ENCODE measurements at places on chromosomes 12 and 14.

- DNase-seq: peak; percentile 64
Measured at GRCh38 chr14:91315844-91316267, 71.4 kb upstream of the GPR68 start.

DNA sequence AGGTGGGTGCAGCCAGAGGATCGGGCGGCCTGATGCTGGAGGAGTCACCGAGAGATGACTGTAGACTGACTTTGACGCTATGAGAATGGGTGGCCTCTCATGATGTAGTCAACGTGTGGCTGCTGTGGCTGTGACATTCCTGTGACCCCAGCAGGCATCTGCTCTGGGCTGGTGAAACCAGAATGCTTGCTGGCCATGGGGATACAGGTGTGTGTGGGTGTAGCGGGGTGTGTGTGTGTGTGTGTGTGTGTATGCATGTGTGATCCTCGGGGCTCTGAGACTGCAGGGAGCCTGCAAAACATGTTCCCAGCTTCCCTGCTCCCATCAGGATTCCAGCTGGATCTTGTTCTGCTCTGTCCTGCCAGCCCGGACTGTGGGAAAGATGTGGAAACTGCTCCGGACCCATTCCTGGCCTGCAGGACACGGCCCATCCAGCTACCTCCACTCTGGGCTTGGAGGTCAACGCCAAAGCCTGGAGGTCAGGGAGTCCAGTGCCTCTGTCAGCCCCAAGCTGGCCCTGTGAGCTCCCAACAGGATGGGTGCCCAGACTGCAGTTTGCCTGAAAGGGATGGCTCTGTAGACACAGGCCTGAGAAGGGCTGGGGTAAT is 18.8 kb upstream of the HHIPL1 start:
- no peak for DNase-seq

- DNase-seq: no peak
Measured at GRCh38 chr12:132284071-132284826, 45.1 kb downstream of the GALNT9 start.

GRCh38 chr14:104206281-104206904 is 68.0 kb downstream of the KIF26A start:
- DNase-seq: no peak

DNA sequence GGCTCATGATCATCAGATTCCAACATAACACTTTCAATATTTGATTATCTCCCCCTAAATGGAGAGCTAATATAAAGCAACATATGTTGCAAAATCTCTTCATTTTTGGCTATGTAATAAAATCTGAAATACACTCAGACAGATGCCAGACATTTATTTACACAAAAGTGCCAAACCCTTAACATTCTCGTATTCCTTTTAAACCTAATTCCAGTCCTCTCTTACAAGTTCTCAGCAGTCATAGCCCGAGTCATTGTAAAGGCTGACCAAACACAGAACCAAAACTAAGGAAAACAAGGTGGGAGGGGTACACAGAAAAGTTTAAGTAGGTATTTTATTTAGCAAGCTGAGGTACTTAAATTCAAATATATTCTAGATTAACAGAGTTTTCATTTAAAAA is 81.4 kb downstream of the LRP6 start:
- DNase-seq: no peak

- DNase-seq: no peak
Measured at GRCh38 chr12:2403221-2403976, 350.6 kb downstream of the CACNA1C start.

GRCh38 chr12:113088971-113089756 is 32.6 kb downstream of the DTX1 start:
- DNase-seq: peak; percentile 40

GRCh38 chr14:69117020-69117767 is 35.7 kb downstream of the DCAF5 start:
- DNase-seq: no peak

- DNase-seq: no peak
Measured at GRCh38 chr12:51827925-51828818, 20.3 kb downstream of the FIGNL2 start.

DNA sequence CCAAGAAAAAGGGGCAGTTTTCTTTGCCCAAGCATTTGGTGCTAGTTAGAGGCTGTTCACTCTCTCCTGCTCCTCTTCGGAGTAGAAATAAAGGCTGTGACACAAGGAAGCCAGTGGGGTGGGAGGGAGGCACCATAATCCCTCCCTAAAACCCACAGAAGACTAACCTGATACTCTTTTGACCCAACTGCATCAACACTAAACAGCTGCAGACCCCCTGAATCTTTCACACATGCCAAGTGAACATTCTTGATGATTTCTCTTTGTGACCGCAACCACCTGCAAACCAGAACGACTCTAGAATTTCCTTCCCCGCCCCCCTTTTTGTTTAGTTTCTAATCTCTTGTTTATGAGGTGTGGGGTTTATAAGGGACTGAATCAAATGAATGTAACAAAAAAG is 175.8 kb upstream of the BCL2L14 start:
- no peak for DNase-seq

DNA sequence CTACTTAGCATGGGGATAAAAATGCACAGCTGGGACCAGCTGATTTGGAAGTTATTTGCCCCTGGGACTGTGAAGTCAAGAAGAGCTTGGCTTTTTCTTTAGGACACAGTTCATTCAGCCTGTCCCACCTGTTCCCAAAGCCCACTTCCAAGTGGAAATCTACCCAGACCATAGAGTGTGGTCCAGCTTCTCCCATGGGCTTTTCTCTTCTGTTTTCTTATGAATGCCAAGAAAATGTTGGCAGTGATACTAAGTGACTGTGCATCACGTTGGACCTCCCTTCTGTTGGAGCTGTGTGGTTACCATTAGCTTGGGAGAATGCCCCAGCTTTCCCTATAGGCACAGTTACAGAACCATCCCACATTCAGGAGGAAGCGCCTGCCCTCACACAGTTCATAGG is 89.4 kb downstream of the NT5DC3 start:
- no peak for DNase-seq

GRCh38 chr14:35398071-35398584 is 6.4 kb downstream of the NFKBIA start:
- no peak for DNase-seq

DNA sequence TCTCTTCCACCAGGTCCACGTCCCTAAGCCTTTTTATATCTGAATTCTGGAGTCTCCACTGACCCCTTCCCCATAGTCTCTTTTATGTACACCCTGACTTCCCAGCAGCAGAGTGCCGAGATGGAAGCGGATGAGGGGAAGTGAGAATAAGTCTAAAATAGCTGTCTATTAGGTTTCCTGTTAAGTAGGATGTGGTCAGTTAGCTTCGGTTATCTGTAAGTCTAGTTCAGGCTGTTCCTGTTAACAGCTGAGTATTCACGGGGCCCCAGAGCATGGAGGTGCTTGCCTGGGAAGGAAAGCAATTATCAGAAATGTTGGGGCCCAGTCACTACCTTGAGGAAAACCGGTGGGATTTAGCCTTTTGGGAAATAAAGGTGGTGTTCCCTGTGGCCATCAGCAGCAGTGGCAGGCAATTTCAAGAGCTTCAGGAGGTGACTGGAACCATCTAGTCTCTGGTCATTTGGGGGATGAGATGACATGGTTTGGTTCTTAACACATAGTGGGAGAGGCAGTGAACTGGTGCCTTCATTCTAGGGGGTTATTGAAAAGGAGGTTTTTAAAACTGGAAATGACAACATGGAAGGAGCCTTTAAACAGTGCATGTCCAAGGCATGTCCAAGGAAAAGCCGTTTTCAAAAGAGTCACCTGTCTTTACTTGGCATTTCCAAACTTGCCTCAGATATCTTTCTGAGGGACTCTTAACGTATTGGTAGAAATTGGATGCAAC is 21.8 kb downstream of the CHST11 start:
- no peak for DNase-seq

DNA sequence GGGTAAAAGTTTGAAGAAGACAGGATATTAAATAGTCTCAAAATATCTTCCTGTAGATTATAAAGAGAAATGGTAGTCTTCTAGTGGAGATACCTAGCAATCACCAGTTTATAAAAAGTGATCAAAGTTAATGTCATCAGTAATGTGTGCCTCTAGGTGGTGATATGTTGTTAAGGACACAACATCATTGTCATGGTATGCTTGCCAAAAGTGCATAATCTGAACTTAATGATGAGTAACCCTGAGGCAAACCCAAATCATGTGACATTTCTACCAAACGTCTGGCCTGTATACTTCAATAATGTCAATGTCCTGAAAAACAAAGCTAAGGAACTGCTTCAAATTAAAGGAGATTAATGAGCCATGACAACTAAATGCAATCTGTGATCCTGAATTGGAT is 214.7 kb downstream of the PHLDA1 start:
- no peak for DNase-seq

GRCh38 chr12:26971963-26972362 is 33.7 kb downstream of the FGFR1OP2 start:
- DNase-seq: no peak

DNA sequence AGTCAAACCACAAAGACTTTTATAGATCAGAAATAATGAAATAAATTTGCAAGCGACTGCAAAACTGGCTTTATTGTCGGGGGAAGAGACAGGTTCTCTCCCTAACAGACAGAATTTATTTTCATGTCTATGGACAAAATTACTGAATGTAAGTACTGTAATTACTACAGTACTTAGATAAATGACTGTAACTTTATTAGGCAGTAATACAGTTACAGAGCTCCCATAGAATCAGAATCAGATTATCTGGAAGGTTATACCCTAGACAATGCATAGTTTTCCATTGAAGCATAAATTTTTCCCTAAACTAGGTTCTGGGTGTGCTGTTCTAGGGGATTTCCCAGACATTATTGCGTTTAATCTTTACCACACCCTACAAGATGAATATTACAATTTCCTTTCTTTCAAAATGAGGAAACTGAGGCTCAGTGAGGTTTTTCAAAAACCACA is 114.2 kb downstream of the C12orf75 start:
- no peak for DNase-seq

DNA sequence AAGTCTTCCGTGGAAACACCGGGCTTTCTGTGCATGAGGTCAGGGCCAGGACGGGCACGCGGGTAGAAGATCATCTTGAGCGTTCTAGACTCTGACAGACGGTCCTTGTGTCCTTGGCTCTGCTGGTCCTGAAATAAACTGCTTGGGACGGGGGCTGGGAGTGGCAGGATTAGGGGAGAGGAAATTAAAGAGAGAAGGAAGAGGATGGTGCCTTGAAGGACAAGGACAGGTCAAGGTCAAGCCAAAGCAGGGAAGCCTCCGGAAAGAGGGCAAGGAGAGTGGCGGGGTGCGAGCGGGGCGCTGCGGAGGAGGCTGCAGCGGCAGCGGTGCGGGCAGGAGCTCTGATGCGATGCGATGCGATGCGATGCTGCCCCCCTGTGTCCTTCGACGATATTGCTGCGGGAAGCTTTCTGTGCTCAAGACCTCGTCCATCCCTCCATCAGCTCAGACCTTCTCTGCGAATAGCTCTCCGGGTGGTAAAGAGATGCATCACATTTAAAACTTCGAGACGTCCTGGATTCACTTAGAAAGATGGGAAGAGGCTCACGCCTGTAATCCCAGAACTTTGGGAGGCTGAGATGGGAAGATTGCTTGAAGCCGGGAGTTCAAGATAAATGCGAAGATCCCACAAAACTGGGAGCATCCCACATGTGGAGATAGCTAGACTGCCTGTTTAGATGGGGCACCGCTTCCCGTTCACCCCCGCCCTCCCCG is 110.1 kb upstream of the TMEM132D start:
- no peak for DNase-seq

DNA sequence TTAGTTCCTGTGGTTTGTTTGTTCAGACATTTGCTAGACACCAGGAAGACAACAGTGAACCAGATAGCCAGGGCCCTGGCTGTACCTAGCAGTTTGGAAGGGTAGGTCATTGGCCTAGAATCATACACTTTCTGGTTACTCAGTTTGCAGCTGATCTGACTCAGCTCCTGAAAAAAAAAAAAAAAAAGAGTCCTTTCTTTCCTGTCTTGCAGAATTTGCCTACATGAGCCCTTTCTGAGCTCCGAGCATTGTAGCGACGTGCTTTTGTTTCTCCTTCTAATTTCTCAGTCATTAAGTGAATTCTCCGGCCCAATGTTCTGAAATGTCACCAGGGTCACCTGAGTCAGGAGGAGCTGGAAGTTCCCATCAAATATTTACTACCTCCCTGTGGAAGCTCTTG is 2.4 kb downstream of the CABP1 start:
- DNase-seq: no peak

- no peak for DNase-seq
Measured at GRCh38 chr12:123898673-123899072, 74.0 kb downstream of the CCDC92 start.

DNA sequence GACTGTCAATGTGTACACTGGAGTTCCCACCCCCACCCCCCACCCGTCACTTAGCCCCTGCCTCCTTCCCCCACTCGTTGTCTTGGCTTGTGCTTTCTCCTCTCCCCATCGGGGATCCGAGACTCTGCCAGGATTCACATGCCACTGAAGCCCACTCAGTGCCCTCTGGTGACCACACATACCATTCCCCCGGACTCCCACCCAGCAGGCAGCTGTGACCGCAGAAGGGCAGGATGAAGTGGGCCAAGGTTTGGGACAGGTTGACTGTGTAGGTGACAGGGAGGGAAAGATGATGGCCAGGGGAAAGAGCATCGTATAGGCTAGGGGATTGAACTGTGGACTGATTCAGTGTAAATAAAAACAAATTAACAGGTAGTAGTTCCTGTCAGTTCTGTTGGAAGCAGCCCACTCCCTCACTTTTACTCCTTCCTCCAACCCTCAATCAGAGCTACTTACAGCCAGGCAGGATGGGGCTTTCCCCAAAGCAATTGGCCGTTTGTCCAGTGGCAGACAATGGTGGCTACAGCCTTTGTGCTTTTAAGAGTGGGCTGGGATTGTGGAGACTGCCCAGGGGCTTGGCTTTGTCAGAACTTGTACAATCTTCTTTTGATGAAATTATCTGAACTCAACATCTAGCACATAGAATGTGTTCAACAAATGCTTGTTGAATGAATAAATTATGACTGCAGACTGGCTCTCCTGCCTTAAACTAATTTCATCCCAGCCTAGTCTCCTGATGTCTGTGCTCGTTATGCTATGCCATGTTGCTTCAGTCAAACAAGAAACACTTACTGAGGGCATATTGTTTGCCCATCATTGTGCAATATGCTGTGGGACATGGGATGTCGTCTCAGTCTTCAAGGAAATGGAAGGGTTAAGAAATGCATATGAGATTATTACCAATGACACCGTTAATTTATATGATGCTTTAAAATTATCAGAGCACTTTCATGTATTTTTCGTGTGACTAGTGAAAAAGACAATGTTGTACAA is 30.2 kb downstream of the TTC9 start:
- no peak for DNase-seq

GRCh38 chr14:76765461-76765931 is 4.2 kb downstream of the VASH1 start:
- DNase-seq: no peak

DNA sequence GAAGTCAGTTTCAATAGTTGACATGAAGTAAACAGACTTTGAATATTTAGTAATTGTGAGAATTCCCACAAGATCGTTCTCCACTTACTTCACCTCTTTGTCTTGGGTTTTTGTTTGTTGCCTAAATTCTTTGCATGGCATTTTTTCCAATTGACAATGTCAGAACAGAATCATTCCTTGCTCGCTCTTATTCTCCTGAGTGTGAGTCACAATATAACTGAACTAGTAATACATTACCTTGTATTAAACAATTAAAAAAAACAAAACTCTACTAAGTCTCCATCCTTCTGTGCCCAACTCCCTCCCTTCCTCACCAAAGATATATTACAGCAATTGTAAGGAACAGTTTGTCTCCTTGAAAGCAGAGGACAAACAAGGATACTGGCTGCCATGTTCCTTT is 638.8 kb upstream of the NOVA1 start:
- no peak for DNase-seq

Data from stimulated activated CD4-positive, alpha-beta T cell treated with anti-CD3 and anti-CD28 coated beads, Interleukin-15, amount 100 ng/mL, for 1 hour (primary cell).